ENCODE measurements at places on chromosomes 5 and 9. TPM values are rescaled to one million over a fixed set of nuclear protein-coding genes. Genes with fewer than 3 reads are reported as not detected.

Gene FSTL4
- 0.52 TPM for total RNA-seq

Gene IL31RA
- total RNA-seq = 1.8 TPM

Gene WNK2
- total RNA-seq = 0.10 TPM

Gene C9orf72
- 88.9 TPM for total RNA-seq

Gene PCDHGB4
- 0.31 TPM for total RNA-seq

Gene DNAH5
- not detected for total RNA-seq

Gene PCDHGB7
- 0.31 TPM for total RNA-seq

Gene NMUR2
- not detected for total RNA-seq

Gene MELK
- 0.94 TPM for total RNA-seq

Gene PDCD1LG2
- not detected for total RNA-seq

Gene C9orf50
- not detected for total RNA-seq

Gene ENC1
- 31.9 TPM for total RNA-seq
